ENCODE measurements at places on chromosomes 2 and 18.

DNA sequence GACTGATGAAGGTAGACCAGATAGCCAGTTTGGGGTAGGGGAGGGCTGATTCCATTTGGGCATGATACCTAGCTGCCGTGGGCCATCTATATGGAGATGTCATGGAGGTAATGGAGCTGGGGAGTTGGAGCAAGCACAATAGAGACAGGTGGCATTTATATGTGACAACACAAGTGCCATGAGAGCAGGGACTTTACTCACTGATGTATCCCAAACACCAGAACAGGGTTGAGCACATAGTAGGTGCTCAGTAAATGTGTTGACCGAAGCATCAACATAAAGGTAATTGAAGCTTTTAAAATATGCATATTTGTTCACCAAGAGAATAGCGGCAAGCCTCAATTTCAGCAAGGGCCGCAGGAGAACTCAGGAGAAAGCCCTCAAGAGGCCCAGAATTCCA, 15.0 kb downstream of the SLC30A3 start:
- no peak for DNase-seq

- no peak for DNase-seq
These were observed 20.5 kb downstream of the PUM2 start for GRCh38 chr2:20330192-20330591.

DNA sequence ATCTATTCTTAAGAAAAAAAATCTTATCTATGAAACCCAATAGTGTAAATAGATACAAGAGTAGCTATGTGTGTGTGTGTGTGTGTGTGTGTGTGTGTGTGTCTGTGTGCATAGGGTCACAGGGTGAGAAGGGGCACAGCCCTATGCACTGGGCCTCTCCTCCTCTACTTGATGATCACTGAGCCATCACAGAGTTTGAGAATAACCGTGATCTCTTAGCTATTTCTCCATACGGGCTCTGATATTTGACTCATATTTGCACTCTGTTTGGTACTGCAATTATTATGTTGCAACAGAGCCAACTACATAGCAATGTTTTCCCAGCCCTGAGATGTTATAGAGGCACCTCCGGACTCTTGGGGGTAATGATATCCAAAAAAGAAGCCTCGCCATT, 28.8 kb upstream of the SLC40A1 start:
- no peak for DNase-seq

DNA sequence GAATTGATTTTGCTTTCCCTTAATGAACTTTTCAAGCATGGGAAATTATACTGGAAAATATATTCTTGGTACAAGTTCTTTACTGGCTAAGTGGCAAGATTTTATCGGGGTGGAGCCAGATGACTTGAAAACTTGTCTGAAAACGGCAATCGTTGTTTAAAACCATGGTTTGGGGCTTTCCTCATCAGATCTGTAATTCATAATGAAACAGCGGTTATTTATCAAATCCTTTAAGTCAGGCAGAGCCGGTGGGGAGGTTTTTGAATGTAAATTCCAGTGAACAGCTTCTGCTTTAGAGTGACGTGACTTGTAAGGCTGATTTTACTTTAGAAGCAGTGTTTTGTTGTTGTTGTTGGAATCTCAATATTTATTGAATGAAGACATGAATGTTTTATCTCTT, 2.6 kb downstream of the SEC11C start:
- DNase-seq: no peak

DNA sequence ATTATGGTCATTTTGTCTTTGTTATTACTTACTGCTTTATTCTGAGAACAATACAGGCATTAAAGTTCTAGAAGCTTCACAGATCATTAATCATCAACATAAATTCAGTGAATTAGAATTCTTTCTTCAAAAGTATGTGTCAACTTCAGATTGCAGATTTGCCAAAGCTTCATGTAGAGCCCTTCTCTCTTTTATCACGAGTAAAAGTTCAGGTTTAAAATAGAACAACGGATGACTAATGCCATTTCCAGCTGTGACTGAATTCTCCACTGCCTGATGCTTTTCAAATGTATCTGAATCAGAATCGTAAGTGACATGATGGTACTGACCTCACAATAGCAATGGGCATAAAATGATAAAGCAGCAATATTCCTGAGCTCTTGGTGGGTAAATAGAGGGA, 116.0 kb downstream of the ABCA12 start:
- no peak for DNase-seq

- no peak for DNase-seq
These were observed 404.6 kb downstream of the ARHGAP15 start for GRCh38 chr2:143533846-143534245.

DNA sequence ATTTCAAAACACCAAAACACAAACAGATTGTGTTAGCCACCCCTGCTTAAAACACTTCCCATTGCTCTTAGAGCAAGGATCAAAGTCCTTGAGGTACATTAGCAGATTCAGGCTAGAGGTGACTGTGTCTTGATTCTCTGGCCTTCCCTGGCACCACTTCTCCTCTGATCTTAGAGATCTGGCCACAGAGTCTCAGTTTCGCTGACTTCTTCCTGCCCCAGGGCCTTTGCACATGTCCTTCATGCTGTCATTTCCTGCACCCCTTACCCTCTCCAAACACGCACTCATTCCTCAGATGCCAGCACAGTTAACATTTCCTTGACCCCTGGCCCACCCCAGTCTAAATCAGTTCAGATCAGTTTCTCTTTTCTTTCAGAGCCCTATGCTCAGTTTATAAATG, 16.9 kb downstream of the CXCR4 start:
- no peak for DNase-seq

DNA sequence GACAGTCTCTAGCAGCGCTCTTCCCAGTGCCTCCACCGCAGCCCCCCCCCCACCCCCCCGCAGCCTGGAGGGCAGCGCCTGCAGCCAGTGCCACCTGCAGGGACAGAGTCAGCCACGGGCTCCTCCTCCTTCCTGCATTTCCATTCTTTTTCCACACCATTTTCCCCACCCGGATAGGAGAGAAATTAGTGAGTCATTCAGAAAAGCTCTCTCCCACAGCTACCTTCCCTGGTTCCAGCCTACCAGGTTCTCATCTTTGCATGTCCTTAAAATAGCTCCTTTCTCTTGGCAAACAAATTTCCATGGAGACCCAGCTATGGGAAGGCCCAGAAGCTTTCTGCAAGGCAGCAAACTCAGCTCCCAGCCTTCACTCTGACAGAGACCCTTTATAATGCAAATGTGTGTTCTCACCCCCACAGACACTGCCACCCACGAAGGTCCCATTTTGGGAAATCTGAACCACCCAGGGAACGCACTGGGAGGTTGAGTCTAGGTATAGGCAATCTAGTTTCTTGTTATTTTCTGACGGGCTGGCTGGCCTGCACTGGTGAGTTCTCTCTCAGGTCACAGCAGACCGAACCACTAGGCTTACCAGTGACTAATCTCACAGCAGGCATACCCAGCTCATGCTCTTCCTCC, 41.8 kb upstream of the ATG16L1 start:
- no peak for DNase-seq

- no peak for DNase-seq
These were observed 11.7 kb upstream of the C18orf63 start for GRCh38 chr18:74303936-74304335.

- DNase-seq: no peak
These were observed 816 bp downstream of the CDH2 start for GRCh38 chr18:28175930-28176697.

DNA sequence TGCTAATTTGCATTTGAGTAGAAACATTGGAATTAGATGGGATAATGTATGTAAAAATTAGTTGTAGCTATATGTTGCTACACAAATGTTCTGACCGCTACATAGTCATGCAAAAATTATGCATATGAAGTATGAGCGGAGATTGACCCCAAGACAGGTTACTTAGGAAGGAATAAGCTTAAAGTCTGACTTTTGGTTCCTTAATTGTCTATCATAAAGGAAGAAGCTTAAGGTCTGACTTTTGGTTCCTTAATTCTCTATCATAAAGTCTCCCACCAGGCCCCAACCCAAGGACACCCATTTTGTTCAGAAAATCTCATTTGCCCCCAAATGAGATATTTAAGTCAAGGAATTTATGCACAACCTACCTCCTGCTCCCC, 106.5 kb downstream of the EVA1A start:
- no peak for DNase-seq

GRCh38 chr2:210496512-210496911, 20.0 kb upstream of the LANCL1 start:
- no peak for DNase-seq

GRCh38 chr2:76985387-76986136, 536.6 kb downstream of the LRRTM4 start:
- DNase-seq: no peak

- DNase-seq: no peak
These were observed 100.9 kb downstream of the SPRED2 start for GRCh38 chr2:65331336-65332025.

DNA sequence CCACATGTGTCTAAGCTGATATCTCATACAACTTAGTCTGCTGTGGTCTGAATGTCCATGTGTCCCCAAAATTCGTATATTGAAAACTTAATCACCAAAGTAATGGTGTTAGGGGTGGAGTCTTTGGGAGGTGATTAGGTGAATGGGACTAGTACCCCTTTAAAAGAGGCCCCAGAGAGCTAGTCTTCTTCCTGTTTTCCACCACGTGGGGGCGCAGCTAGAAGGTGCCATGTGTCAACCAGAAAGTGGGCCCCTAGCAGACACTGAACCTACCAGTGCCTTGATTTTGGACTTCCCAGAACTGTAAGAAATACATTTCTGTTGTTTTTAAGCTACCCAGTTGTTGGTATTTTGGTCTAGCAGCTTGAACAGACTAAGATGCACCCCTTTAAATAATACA, 86.6 kb downstream of the ASB1 start:
- no peak for DNase-seq

GRCh38 chr2:13003500-13003899, 286.8 kb downstream of the TRIB2 start:
- DNase-seq: no peak

DNA sequence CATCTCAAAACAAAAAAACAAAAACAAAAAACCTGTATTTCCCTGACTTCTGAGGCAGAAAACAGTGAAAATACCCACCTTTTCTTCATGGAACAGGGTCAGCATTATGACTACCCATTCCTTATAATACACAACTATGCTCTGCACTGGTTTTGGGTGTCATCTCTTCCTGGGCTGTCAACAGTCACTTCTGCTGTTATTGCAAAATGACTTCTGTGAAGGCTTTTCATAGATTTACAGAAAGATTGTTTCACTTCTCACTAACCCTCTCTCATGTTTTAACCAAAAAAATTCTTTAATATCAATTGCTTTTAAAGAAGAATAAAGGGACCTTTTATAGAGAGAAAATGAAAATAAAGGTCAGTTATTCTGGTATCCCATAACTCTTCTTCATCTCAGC, 26.5 kb upstream of the PIK3C3 start:
- no peak for DNase-seq

DNA sequence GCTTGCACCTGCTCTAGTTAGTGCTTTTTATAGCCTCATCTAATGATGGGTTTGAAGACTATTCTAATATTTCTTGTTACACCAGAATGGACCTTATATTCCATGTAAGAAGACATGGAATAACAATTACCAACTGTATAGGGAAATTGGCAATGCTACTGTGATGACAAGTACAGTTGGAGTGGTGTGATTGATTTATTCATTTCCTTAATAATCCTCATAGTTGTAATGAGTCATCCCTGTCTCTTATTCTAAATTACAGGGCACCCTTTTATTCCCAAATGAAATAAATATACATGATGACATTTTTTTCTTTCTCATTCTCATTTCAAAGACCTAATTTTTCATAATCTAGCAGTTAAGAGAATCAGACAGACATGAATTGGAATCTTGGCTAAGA, 18.3 kb upstream of the TLK1 start:
- DNase-seq: no peak

DNA sequence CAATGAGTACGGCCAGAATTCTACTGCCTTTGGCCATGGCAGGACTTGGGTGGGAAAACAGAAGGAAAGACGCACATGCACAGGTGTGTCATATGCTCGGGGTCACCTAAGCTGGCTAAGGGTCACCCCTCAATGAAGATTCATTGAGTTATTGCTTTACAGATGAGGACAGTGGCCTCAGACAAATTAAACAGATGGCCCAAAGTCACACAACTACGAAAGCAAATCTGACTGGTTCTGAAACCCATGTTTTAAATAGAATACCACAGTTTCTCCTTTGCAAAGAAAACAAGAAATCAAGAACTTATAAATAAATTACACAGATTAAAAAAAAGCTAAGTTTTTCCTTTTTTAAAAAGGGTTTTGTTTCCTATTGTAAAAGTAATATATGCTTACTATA, 70.5 kb downstream of the ID2 start:
- no peak for DNase-seq
